ELR (cell line): ENCODE measurements at places on chromosomes 5 and 9.

DNA sequence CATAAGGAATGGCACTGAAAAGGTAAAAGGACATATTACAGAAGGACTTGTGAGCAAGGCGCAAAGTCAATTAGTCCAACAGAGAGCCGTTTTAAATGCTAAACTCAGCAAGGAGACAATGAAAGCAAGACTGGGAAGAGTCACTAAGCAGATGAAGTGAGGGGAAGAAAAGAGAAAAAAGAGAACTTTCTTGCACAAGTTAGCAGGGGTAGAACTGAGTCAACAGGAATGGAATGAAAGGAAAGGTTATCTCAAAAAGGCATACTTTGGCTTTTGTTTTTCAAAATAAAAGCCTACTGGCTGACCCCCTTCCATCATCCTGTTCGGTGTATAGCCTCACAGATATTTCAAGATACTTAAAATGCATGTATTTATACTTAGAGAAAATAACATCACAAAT lies 75.0 kb downstream of the NR6A1 start:
- peak; percentile 75 for DNase-seq

- DNase-seq = no peak
These were observed 24.6 kb upstream of the KIF2A start for GRCh38 chr5:62281411-62281810.

DNA sequence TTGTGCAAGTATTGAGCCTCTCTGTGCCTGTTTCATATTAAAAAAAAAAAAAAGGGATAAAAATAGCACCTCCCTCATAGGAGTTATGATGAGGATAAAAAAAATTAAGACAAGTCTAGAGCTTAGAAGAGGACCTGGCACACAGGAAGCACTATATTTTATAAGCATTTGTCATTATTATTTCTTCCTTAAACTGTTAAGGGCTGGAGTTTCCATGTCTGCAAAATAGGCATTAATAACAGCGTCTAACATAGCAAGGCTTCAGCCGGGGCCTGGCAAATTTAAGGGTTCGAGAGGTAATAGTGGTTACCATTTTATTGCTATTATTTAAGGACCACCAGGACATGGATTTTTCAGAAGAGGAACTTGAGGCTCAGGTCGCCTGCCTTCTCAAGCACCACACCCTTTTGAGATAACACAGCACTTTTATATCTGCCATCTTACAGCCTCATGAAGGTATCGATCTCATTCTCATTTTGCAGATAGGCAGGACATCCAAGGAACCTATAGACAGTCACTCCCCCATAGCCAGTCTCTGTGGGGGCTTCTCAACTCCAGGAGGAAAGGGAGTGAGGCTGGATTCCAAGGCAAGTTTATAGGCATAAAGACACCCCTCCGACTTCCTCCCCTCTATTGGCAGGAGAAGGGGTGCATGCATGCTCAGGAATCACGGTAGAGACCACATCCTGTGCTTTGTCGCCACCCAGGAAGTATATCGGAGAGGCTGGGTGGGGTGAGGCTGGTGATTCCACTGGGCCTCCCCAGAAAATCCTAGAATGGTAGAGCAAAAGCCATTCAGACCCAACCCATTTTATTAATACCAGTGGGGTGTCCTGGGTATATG lies 2.4 kb downstream of the ANXA6 start:
- peak; percentile 70 for DNase-seq

DNA sequence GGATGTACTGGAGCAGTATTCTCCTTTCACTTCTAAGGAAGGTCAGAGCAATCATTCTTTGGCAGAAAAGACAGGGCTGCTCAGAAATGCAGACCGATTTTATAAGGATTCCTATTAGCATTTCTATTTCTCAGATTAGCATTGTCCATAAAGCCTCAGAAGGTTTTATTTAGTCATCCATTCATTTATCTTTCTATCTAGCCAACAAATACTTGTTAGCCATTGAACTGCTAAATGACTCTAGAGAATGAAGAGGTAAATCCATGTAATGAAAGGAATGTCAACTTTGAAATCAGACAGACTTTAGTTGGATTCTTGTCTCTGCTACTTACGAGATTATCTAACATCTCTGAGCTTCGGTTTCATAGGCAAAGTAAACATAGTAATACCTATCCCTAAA lies 165.2 kb downstream of the SLC25A46 start:
- no peak for DNase-seq

- no peak for DNase-seq
These were observed 155.0 kb downstream of the NFIB start for GRCh38 chr9:14158916-14159315.

DNA sequence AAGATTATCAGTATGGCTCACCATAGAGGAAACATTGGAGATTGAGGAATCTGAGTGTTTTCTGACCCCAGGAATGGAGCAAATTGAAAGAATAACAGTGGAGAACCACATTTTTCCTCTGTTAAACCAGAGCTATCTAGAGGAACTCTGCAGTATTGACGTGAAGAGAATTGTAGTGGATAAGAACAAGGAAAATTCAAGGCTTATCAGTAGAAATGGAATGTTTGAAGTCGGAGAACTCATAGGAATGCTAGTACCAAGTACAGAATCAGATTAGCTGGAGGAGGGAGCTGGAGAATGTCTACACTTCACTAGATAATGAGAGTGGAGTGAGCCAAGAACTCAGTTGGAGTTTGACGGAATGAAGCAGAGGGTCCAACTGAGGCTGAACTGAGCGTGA lies 50.3 kb downstream of the SNCAIP start:
- no peak for DNase-seq

GRCh38 chr5:55344392-55344992 lies 36.7 kb downstream of the MTREX start:
- peak; percentile 62 for DNase-seq

- DNase-seq = no peak
These were observed 6.9 kb downstream of the SUSD1 start for GRCh38 chr9:112168197-112168596.

DNA sequence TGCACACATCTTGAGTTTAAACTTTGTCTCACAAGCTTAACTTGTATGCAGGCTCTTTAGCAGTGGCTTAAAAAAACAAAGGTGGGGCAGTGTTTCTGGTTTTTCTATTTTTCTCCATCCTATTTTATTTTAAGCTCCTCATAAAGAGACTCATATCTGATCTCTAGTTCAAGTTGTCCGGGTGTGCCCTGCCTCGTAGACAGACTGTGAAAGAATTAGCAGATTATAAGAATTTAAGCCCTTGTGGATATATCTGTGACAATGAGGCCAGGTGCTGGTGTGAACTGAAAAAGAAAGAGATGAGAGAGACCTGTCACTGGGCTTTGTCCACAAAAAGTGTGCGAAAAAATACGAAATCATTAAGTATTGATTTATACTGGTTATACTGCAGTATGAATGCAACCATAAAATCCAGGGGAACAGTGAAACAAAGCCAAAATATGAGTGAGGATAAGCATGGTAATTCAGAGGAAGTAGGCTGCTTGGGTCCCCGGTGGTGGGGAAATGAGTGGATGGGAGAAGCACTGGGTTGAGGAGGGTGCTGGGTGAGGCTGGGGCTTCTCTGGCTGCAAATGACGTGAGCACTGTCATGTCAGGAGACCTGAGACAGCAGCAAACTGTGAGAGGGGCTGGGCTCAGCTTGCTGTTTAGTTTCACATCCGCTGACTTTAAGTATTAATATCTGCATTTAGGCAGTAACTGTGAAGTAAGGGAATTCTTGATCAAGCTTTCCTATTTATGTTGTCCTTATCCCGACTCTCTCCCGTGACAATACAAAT lies 179.7 kb upstream of the ANKRD55 start:
- DNase-seq = no peak

DNA sequence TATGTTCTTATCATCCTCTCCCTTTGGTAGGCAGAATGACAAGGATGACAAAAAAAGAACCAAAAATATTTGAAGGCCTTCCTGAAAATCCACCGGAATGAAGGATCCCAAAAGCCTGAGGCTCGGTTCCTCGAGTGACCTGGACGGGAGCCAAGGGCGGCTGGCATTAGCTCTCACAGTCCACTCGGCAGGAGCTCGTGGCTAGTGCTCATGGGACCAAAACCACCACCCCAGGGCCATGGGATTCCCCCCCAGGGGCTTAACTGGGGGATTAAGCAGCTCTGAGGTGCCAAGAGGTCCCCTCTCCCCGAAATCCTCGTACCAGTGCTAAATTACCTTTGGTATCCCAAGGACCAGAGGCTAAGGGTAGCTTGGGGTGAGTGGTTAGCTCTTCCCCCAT lies 586 bp upstream of the PDZD2 start:
- DNase-seq = no peak

- DNase-seq = peak; percentile 80
These were observed 7.3 kb downstream of the COL5A1 start for GRCh38 chr9:134648701-134649530.

- DNase-seq = no peak
These were observed 189.6 kb downstream of the COX7C start for GRCh38 chr5:86807046-86808031.

- DNase-seq = no peak
These were observed 106.6 kb downstream of the ARHGAP26 start for GRCh38 chr5:142876817-142877216.

DNA sequence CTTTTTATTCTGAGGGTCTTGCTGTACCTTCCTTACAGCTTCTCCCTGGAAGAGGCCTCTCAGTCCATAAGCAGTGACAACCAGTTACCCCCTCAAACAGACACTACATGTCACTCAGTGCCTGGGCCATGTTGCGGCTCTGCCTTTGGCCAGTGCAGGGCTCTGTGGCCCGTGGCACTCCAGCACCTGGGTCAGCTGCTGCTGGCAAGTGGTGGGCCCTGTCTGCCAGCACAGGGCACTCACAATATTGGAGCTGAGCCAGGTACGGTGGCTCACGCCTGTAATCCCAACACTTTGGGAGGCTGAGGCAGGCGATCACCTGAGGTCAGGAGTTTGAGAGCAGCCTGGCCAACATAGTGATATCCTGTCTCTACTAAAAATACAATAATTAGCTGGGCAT lies 24.2 kb downstream of the DAP start:
- no peak for DNase-seq
